ENCODE measurements at places on chromosomes 6 and 20.
A peak's percentile ranks its signal among the peaks of the same experiment; 100 is the strongest.

DNA sequence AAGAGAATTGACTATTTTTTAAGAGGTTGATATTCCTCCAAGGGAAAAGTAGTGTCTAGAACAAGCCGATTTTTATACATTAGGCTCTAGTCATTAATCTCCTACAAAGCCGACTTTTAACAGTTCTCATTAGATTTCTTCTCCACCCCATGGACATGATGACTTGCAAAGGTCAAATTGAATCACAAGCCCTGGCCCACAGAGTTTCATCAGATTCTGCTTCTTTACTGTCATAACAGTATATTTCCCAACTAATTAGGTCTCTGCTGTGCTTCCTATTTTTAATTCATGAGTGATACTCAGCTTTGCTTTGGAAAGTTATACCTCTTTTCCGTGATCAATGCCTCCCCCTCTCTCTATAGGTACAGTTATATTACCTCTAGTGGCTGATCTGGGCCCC is 90.6 kb upstream of the ADGRB3 start:
- DNase-seq: no peak

- DNase-seq: peak; percentile 25
These were observed 39.3 kb downstream of the DTNBP1 start for GRCh38 chr6:15623276-15624116.

GRCh38 chr6:33446356-33446755 is 8.0 kb upstream of the ZBTB9 start:
- DNase-seq: no peak

- no peak for DNase-seq
These were observed 106.5 kb upstream of the NT5E start for GRCh38 chr6:85343428-85343827.

GRCh38 chr6:41683273-41683522 is 44.9 kb downstream of the MDFI start:
- DNase-seq: no peak
